ENCODE measurements at places on chromosomes 13 and 19.

DNA sequence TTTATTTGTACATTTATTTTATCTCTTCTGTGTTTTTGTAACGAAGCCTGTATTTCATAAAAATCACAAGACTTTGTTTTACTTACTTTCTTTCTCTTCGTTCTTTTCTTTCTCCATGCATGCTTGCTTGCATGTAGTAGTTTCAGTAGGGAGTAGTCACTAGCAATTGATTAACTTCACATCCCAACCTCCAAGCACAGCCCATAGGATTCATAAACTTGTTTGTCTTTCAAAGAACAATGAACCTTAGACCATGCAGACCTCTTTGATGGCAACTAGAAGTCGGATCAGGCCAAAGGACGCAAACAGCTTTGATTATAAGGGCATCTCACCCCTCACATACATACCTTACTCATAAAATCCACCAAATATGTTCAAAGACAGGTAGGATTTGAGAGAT is 3.1 kb upstream of the PRR20A start:
- DNase-seq, result no peak

DNA sequence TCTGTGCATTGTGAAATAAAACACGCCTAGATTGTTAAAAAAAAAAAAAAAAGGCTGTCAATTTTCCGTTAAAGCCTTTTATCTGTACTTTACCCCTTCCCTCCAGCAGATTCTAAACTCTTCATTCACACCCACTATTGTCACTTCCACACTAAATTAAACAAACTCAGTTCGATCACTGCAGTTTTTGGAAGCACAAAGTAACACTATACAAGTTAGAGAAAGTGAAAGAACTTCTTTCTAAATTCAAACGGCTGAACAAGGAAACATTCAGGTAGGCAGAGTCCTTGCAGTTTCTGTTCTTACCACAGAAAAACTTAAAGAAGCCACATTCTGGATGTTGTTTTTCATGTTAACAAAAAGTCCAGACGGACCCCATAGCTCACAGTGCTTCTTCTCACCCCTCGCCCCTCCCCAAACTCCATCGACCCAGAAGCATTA is 27.5 kb upstream of the UBE2L5 start:
- no peak for DNase-seq

DNA sequence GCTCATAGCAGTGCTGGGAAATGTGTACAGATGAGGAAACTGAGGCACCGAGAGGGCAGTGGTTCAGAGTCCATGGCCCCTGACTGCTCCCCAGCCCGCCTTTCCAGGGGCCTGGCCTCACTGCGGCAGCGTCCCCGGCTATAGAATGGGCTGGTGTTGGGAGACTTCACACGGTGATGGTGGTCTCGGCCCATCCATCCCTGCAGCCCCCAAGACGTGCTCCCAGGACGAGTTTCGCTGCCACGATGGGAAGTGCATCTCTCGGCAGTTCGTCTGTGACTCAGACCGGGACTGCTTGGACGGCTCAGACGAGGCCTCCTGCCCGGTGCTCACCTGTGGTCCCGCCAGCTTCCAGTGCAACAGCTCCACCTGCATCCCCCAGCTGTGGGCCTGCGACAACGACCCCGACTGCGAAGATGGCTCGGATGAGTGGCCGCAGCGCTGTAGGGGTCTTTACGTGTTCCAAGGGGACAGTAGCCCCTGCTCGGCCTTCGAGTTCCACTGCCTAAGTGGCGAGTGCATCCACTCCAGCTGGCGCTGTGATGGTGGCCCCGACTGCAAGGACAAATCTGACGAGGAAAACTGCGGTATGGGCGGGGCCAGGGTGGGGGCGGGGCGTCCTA is 15.9 kb downstream of the LDLR start:
- no peak for DNase-seq

- DNase-seq, result no peak
Measured at GRCh38 chr13:103878891-103879605, 812.8 kb upstream of the SLC10A2 start.
